ENCODE measurements at places on chromosomes 4 and X.

DNA sequence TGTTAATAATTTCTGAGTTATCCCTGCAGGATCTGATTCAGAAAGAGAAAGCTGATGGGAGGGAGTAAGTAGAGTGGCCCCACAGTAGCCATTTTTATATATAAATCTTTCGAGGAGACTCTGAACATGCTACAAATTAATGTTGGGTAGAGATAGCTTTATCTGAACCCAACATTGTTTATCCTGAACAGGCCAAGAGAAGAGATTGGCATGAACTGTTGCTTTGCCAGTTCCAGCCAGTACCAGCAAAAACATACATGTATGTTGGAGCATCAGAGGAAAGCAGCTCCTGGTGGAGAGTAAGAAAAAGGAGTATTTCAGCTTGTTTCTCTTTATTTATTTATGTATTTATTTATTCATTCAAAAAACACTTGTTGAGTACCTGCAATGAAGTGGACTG lies 1.6 kb downstream of the MAOA start:
- no peak for DNase-seq

- DNase-seq = no peak
Observed at GRCh38 chrX:123603491-123603890, 129.4 kb downstream of the THOC2 start.

DNA sequence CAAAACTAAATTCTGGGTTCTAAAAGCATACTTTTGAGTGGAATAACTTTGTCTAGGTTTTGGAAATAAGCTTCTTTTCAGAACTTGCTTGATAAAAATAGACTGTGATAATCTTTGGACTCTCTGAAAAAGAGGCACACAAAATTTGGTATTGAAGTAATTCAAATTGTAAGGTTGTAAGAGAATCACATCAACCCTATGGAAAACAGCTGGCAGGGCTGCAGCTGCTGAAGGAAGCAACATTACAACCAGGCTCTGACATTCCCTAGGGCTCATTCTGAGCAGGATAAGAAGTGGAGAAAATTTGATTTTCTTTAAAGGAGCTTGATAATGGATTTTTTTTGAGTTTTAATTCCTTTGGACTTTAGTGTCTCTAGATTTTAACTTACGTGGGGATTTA lies 147.6 kb downstream of the FSTL5 start:
- no peak for DNase-seq

DNA sequence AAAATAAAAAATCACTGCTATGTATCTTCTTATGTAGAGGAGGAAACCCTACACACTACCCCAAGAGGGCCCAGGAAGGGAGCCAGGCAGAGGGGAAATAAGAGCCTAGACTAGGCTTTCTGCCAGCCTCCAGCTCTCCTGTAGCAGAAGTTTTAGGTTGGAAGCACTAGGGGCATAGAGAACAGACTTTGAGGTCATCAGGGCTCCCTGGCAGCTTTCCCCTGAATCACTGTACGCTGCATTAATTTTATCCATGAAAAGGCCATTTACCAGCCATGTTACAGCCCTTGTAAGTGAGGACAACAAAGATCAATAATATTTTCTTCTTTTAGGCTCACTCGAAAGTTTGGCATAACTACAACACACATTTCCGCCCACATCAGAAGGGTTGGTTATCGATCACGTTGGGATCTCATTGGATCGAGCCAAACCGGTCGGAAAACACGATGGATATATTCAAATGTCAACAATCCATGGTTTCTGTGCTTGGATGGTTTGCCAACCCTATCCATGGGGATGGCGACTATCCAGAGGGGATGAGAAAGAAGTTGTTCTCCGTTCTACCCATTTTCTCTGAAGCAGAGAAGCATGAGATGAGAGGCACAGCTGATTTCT lies 24.7 kb downstream of the RPL9 start:
- DNase-seq = no peak

GRCh38 chr4:7323872-7324650 lies 110.7 kb downstream of the PSAPL1 start:
- DNase-seq = no peak

DNA sequence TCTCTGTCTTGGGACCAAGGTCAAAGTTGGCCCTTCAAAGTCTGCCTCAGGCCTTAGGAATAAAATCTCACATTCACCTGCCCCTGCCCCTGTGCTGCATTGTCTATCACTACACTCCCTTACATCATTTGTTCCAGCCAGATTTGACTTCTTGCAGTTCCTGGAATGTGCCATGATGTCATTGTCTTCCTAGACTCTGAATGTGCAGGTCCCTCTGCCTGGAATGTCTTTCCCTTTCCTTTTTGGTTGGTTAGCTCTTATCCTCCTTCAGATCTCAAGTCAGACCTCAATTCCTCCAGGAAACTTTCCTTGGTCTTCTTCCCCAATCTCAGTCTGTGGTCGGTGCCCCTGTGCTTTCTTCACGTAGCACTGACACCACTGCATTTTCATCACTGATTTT lies 67.7 kb upstream of the EFNB1 start:
- no peak for DNase-seq

GRCh38 chr4:81466841-81467671 lies 4.7 kb downstream of the RASGEF1B start:
- peak; percentile 66 for DNase-seq

DNA sequence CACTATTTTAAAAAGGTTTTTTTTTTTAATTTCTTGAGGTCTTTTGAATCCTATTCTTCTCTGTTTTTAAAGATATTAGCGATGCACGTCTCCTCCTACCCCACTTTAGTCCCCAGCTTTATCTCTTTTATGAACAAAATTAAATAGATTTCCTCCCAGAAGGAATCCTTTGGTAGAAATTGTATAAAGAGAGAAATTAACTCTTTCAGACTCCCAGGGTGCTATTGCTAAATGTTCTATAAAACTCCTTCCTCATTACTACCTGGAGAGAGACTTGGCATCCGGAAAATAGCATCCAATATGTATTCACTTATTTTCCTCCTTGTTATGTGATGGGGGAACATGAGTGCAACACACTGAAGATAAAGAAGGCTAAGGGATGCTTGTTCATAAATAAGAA lies 16.5 kb upstream of the PACRGL start:
- no peak for DNase-seq

DNA sequence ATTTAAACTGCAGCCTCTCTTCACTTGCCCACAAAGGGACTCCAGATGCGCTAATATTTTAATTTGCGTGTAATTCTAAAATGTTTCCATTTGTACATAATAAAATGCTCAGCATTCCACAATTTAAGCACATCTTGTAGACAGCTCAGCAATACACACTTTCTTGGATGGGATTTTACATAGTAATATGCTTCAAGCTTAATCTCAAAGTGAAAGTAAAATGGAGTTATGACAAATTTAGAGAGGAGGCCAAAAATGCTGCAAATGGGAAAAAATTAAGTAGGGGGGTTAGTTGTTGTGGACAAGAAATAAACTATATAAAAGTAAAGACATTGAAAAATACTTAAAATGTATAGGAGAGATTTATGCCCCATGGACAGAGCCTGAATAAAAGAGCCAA lies 149.1 kb downstream of the FBXO8 start:
- no peak for DNase-seq

DNA sequence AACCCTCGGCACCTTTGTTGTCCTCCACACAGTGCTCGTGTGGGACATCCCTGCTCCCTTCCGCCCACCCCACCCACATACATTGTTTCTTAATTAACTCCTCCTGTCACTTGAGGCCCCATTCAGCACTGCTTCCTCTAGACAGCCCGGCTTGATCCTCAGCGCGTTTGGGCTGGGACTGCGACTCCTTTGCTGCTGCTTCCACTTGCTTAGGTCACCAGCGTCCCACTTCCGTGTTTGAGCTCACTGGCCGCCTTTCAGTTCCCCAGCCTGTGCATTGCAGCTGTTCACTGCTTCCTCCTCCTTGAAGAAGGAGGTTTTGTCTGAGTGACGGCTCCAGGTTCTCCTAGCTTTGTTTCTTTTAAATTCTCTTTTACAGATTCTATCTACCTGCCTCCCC lies 16.1 kb downstream of the RNF4 start:
- no peak for DNase-seq

DNA sequence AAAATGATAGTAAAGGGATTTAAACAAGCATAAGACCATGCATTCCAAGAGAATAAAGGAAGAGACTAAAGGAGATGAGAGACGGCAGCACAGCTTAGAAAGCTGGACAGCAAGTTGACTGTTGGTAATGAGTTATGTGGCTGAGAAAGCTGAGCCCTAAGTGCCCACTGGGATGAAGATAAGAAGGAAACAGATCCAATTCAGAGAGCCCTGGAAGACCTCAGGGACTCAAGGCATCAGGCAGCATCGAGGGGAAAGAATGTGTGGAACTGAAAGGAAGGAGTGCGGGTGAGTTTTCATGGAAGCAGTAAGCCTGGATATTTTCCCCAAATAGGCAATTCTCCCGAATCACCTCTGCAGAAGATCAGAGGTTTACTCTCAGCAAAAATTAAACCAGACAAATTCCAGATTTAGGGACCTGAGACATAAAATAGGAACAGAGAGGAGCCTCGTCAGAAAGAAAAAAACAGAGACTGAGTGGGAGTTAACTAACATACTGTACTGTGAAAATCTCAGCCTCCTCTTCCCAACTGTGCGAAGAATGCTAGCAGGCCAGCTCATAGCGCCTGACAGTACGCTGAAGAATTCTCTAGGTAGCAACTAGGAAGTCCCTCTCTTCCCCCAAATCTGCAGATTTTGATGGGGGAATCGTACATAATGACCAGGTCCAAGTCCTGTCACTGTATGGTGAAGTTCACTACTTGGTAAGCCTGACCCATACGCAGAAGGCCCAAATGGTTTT lies 187.7 kb upstream of the TAPT1 start:
- DNase-seq = no peak

GRCh38 chr4:25425361-25425760 lies 48.3 kb downstream of the ANAPC4 start:
- DNase-seq = no peak

GRCh38 chrX:43878906-43879526 lies 3.2 kb downstream of the MAOB start:
- no peak for DNase-seq

DNA sequence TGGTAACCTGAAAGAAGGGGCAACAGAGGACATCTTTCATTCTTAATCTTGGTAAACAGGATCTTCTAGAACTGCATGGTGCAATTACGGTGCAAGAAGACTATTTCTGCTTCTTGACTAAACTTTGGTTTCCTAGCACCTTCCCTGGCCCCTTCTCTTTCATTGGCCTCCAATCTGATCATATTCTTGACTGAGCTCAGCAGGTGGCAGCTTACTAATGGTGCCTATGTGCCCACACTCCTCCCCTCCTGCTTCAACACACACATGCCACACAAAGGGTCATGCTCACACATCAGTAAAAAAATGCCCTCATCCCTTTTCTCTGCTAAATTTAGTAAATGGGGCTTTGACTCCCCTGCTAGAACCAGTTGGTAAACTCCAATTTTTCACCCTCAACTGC lies 400.5 kb upstream of the MAOA start:
- DNase-seq = no peak

- no peak for DNase-seq
Observed at GRCh38 chr4:36549252-36549651, 267.8 kb downstream of the DTHD1 start.

DNA sequence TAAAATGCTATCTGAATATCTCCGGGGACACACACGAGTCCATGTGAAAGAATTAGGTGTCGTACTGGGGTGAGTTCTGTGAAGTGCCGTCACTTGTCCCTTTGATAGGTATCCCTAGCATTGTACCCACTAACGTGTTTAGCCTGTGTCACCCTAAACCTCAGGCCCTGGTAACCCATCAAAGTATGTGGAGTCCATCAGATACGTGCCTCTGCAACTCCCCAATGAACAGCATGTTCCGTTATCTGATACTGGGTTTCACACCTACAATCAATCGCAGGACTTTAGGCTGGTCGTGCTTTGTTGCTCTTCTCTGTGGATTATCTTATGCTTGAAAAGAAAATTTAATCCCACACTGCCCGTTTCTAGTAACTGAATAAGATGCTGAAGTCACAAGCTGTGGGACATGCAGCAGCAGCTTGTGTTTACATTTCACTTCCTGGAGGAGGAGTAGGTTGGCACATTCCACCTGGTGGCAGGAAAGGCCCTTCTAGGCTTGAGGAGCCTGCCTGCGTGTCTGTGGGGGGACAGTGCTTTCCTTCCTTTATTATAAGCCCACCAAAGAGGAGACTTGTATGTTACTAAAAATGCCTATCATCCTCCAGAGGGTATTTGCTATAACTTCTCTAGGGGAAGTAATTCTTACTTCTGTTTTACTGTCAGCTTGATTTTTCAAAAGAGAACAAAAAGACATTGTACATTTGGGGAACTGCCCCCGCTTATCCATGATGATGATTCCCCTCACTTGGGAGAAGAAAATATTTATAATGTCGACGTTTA lies 127.2 kb downstream of the FNIP2 start:
- DNase-seq = no peak

GRCh38 chr4:56768763-56769162 lies 52.7 kb downstream of the SPINK2 start:
- DNase-seq = no peak

DNA sequence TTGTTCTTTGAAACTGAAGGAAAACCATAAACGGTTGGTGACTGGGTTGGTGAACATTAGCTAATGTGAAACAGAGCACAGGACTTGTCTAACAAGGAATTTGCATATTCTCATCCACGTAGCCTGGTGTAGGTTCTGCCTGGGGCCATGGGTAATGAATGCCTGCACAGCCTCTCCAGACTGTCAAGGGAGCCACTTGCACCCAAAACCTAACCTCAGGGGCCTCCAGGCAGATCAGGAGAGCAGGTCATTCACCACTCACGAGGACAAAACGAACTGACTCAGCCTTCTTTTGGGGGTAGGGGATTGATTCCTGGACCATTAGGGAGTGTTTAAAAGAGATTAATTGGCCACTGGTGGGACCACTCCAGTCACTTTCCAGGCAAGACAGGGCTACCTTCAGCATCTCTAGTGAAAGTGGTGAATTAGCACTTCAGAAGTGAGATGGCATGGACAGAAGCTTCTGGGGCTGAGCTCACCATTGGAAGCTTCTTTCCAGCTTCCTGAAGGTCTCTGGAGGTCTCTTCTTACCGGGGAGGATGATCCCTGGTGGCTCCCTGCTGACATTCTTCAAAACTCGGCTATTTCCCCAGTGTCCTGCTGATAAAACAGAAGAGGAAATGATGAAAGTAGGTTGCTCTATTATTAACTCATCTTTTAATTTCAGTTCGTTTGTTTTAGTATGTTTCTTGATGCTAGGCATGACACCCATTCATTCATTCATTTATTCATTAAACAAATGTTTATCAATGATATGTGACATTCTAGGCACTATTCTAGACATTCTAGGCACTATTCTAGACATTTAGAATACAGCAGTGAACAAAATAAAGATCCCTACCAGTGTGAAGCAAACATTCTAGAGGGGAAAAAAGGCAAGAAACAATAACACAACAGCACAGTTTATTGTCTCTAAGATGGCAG lies 104.5 kb upstream of the LNX1 start:
- DNase-seq = no peak
